ENCODE measurements at places on chromosomes 3 and 15. TPM values are rescaled to one million over a fixed set of nuclear protein-coding genes. Genes with fewer than 3 reads are reported as not detected.
A peak's percentile ranks its signal among the peaks of the same experiment; 100 is the strongest.

DNA sequence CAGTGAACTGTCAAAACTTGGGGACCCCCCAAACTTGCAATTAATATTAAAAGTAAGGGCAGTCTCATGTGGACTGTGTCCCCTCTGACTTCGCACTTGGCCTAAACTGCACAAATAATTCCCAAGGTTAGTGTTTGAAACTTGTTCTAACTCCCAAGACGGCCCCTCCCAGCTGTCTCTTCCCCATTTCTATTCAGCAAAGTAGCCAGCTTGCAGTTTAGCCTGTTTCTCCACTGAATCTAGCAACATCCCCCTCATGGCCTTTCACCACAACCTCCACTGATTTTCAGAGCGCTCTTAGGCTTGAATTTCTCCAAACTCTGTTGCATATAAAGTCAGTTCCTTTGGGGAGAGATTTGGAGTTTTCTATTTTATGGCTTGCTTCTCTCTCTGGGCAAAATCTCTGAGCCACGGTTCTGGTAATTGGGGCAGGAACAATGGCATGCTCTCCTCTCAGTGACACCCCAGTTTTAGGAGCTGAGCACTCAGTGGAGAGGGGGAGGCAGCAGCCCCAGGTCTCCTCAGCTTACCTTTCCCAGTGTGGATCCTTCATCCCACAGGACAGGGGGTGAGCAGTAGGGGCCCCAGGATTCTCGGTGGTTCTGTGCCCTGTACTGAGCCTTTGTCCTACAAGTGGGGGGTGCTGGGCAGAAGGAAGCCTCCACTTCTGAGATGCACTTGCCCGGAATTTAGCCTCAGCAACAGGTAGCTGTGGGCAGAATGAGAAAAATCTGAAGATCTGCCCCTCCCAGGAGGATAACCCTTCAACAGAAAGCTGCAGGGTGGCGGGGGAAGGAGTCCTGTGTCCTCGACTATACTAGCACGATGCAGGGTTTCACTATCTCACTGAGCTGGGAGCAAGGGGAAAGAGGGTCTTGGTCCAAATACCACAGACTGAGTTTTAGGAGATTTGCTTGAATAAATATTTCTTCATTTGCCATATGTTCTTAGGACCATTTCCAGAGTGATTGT is 39.3 kb upstream of the GATA2 start:
- DNase-seq: no peak

GRCh38 chr15:41779662-41780157 is 5.4 kb downstream of the MAPKBP1 start:
- DNase-seq: no peak

- DNase-seq: no peak
These were observed 18.6 kb downstream of the LRRN1 start for GRCh38 chr3:3817865-3818264.

DNA sequence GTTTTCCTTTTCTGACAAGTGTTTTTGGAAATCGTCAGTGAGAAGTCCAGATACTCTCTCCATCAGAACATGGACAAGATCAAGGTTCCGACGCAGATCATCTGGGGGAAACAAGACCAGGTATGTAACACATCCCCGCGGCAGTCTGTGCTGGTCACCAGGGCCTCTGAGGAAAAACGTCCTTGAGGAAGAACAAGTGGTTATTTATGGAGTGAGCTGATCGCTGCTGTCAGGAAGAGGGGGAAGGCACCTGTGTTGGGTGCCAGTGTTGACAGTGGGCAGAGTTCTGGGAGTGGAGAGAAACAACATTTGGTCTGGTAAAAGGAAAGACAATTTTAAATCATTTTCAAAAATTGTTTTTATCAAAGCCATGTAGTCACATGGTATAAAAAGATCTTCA is 20.7 kb upstream of the RPP14 start:
- no peak for DNase-seq

DNA sequence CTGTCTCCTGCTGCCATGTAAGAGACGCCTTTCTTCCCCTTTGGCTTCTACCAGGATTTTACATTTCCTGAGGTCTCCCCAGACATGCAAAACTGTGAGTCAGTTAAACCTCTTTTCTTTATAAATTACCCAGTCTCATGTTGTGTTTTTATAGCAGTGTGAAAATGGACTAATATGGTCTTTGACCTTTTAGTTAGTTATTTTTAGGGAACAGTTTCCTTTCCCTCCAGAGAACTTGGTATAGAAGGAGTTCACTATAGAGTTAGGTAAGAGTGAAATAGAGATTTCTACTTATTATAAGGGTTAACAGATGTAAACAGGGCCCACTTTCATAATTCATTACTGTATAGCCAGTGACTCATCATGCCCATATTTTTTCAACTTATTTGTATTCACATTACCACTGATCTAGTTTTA is 170.9 kb downstream of the UNC13C start:
- DNase-seq: no peak

GRCh38 chr3:45779746-45780735 is 16.3 kb downstream of the SLC6A20 start:
- no peak for DNase-seq

- peak; percentile 32 for DNase-seq
These were observed 122.4 kb downstream of the RAP2B start for GRCh38 chr3:153284282-153284938.

DNA sequence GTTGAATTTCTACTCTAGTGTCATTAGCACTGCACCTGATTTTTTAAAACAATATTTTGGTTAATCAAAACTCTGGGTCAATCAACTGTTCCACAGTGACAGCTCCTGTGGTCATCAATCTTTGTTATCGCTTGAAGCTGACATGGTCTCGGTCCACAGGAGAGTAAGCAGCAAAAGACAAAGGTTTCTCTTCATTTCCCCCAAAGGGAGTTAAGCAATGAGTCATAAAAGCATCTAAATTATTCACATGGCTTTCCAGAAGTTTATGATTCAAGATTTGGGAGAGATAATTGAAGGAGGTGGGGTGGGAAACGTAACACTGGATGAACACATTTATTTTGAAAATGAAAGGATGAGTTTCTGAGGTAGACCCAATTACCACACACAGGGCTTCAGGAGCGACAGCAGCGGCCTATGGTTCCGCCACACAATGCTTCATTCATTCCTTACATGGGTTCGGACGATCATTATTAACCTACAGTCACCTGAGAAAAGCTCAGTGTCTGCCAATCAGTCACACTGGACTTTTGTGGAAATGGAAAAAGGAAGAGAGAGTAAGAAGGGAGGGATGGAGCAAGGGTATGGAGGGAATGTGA is 505.1 kb downstream of the FHIT start:
- DNase-seq: no peak

DNA sequence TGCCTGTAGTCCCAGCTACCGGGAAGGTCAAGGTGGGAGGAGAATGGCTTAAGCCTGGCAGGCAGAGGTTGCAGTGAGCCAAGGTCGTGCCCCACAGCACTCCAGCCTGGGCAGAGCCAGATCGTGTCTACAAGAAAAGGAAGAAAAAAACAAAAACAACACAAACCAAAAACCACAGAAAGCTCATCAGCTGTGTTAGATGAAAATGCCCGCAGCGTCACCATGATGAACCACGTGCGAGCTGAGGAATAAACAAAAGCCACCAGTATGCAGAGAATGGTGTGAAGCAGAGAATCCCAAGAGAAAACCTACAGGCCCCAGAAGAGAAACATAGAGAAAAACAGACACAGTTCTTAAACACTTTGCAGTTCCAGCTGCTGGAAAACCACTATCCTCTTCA is 19.7 kb upstream of the TM4SF19 start:
- DNase-seq: no peak

DNA sequence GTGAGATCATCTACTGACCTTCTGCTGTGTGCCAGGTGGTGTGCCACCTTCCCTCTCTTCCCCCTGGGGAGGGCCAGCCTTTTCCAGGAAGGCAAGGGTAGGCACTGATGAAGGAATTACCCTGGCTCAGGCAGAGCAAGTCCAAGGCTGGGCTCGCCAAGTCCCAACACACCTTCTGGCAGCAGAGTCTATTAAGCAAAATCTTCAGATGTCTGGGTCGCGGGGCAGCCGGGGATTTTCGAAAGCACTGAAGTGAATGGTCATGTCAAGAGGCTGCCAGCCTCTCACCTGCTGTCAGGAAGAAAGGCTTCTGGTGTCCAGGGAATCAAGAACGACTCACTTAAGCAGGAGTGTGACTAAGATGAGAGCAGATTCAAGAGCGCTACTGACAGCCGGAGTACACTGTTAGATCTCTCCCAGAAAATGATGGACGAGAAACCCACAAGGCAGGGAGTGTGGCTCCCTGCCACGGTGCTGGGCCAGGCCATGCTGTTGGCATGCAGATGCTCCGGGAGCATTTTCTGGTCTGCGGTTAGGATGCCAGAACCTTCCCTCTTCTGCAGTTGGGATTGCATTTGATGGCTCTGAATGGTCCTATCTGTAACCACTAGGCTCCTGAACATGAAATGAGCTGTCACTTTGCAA is 479.8 kb downstream of the SHQ1 start:
- DNase-seq: no peak

- DNase-seq: no peak
These were observed 67.6 kb upstream of the GCNT3 start for GRCh38 chr15:59543721-59544547.

DNA sequence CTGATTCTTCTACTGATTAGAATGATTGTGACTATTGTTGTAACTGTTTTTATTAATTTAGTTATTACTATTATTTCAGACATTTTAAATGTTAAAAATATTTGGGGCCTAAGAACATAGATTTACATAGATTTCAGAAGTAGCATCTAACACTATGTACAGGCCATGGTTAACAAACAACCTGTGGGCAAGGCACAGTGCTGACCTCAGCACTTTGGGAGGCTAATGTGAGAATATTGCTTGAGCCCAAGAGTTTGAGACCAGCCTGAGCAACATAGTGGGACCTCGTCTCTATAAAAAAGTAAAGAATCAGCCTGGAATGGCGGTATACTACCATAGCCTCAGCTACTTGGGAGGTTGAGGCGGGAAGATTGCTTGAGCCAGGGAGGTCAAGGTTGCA is 69.1 kb upstream of the CNTN4 start:
- DNase-seq: no peak

DNA sequence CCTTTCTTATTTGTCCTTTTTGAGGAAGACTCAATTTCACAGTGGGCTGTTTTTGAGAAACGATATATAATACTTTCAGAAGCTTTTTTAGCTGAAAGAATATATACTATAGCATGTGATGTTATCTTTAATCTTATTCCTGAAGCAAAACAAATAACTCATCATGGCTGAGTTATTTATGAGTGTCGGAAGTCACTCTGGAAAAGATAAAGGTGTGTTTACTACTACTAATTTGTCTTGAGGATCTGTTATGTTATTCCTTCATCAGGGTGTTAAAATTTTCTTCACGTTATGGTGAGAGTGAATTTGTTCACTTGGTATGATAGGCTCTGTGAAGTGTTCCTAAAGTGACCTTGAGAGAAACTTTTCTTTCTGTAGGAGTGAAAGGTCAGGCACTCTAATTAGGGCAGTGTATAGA is 4.7 kb downstream of the TCF12 start:
- DNase-seq: no peak

- no peak for DNase-seq
These were observed 72.0 kb upstream of the LRTM1 start for GRCh38 chr3:54999811-55000210.

GRCh38 chr3:58725326-58725853 is 58.8 kb upstream of the FAM3D start:
- DNase-seq: no peak

- no peak for DNase-seq
These were observed 461.0 kb downstream of the GBE1 start for GRCh38 chr3:81300324-81300927.

DNA sequence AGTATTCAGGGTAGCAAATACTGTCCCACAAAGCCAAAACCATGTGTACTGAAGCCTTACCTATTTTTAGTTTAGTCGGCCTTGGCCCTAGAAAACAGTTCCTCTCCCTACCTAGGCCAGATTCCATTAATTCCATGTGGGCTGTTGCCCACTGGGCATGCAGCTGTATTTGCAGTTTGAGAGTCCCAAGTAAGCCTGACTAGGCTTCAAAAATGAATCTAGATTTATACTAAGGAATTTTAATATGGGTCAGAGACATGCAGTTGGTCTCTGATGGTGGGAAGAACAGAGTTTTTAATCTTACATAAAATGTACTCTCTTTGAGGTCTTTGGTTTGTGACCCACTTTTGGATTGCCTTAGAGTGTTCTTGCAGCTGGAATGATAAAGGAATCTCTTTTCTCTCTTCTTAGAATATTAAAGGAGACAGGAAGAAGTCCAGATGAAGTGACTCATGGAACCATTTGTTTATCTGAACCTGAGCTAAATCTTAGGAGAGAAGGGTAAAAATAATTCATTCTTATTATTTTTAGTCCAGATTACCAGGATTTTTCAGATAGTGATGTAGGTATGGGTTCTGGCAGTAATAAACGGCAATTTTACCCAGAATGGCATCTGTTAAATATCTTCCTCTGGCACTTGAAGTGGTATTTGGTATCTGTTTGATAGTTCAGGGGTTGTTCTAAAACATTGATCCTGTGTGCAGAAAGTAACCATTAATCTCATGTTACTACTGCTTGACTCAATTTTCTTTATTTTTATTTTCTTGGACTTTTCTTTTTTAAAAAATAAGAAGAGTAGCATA is 33.8 kb downstream of the GLCE start:
- no peak for DNase-seq

DNA sequence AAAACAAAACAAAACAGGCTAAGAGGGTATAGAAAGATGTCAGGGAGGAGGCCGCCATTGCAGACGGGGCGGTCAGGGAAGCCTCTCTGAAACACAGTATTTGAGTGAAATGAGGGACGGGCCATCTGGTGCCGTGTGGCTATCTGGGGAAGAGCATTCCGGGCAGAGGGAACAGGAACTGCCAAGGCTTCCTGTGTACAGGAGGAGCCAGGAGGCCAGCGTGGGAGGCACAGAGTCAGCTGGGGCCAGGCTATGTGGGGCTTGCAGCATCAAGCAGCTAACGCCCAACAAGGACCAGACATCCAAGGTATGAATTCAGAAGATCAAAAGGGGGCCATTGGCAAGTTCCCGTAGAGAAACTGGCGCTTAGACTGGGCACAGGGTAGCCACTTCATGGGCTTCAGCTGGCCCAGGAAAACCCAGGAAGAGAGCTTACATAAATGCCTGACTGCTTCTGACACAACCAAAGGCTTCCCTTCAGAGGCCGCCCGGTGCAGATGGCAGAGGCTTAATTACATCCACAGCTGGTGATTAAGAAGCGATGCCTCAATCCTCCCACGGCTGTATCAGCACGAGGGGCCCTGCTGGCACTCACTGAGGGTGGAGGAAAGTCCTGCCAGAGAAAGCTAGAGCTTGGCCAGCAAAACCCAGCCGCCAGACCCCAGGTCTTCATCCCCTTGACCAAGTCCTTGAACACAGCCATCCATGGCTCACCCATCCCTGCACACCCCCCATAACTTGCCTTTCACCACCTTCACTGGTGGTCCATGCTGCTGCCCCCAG is 144.9 kb downstream of the MEGF11 start:
- DNase-seq: no peak

Gene CHRFAM7A
- 7.0 TPM for total RNA-seq

Gene CHDH
- total RNA-seq: 8.4 TPM

Gene HRG
- not detected for total RNA-seq

Gene TADA3
- total RNA-seq: 73.6 TPM

Gene P2RY1
- 5.0 TPM for total RNA-seq

Gene SIDT1
- total RNA-seq: 14.0 TPM

Gene C3orf85
- not detected for total RNA-seq

Gene GRM7
- total RNA-seq: 0.68 TPM
